ENCODE measurements at places on chromosomes 3 and 15.

DNA sequence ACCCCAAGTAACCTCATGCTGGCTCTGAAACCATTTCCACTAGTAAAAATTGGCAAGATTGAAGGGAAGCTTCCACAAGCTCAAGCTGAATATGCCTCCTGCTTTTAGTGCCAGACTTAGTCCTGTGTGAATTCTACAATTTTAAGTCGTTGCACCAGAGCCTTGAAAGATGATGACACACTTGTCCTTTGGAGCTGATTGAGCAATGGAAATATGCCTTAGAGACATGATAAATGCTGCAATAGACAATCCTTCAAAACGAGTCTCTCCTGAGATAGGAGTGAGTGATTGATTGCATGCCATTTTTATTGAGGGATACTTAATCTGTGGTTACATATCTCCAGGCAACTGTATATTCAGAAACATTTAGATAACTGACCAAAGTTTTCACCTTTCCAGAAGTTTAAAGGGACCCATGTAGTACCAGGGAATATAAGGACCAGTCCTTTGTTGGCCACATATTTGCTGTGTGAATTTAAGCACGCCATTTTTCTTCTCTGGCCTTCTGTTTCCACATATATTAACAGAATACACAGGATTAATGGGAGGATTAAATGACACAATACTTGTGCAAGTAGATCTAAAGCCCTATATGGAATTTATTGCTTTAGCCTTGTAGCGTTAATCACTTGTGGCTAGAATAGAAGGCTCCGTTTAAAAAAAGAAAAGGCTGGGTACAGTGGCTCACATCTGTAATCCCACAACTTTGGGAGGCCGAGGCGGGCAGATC is 65.1 kb downstream of the PPARG start:
- DNase-seq: no peak

DNA sequence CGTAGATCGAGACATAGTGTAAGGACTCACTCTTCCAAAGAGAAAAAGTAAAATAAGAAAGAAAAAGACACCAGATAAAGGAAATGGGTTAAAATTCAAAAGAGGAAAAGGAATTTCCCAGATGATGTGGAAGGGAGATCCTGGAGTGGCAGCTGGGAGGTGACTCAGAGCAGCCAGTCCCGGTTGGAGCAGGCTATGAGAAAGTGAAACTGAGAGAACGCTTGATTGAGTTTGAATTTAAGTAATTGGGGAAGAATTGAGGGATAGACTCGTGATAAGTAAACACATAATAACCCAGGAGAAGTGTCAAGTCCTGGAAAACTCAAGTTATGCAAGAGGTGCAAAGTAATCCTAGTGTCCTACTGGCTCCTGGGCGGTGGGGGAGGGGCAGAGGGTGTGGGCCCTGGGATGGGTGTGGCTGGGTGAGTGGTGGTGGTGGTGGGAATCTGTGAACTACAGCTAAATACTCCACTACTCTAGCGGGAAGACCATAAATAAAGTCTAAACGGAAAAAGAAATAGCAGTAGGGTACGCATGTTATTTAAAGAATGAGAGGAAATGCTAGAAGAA is 1.2 kb downstream of the PRR20G start:
- no peak for DNase-seq

DNA sequence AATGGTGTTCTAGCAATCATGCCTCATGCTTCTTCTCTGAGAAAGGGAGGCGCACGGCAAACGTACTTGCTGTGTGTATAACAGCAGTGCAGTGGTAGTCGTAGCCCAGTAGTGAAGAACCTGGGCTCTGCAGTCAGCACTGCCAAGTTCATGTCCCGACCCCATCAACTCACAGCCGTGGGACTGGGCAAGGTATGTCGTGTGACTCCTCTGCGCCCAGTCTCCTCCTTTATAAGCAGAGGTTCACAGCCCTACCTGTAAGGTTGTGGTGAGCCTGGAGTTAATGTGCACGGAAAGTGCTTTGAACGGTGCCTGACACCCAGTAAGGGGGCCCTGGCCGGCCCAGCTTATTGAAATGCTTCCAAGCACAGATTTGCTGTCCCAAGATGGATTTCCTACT is 26.6 kb downstream of the EHD4 start:
- no peak for DNase-seq

GRCh38 chr3:189766416-189766815 is 135.2 kb downstream of the TP63 start:
- DNase-seq: no peak

GRCh38 chr3:197791892-197792647 is 1.0 kb downstream of the LRCH3 start:
- no peak for DNase-seq

DNA sequence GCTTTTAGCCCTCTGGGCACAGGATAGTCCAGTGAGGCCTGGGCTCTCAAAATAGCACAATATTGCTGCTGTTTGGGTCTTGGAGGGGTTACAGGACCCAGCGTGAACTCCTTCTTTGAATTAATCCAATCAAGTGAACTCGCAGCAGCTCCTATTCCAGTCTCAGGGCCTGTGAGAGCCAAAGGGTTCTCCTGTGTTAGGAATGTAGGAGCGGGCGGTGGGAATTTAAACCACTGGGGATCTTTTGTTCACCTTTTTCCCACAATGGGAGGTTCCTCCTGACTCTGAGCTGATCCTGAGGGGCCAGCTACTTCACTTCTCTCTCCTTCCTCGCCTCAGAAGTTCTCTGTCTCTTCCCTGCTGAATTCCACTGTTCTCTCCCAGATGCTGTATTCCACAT is 504.0 kb downstream of the UNC13C start:
- DNase-seq: no peak

- no peak for DNase-seq
Measured at GRCh38 chr15:47401427-47401826, 315.9 kb upstream of the SEMA6D start.

DNA sequence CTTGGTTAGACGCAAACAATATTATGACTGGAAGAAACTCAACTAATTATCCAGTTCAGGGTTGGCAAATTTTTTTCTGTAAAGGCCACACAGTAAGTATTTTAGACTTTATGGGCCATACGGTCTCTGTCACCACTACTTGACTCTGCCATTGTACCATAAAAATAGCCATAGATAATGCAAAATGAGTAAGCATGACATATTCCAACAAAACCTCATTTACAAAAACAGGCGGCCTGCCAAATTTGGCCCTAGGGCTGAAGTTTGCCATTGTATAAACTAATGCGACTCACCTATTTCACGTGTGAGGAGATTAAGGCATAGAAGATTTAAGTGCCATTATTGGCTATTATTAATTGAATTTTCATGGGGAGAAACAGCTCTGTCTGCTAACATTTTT is 116.8 kb upstream of the CNTN6 start:
- DNase-seq: no peak

GRCh38 chr3:195548987-195549386 is 5.9 kb upstream of the PPP1R2 start:
- no peak for DNase-seq

- no peak for DNase-seq
Measured at GRCh38 chr15:55247311-55247710, 42.3 kb downstream of the RAB27A start.

GRCh38 chr3:14306142-14306541 is 96.3 kb upstream of the SLC6A6 start:
- no peak for DNase-seq

GRCh38 chr3:194285024-194285849 is 65.9 kb downstream of the CPN2 start:
- DNase-seq: no peak
